Fibroblast of skin of right biceps (primary cell): ENCODE measurements at places on chromosomes 13 and 19.

DNA sequence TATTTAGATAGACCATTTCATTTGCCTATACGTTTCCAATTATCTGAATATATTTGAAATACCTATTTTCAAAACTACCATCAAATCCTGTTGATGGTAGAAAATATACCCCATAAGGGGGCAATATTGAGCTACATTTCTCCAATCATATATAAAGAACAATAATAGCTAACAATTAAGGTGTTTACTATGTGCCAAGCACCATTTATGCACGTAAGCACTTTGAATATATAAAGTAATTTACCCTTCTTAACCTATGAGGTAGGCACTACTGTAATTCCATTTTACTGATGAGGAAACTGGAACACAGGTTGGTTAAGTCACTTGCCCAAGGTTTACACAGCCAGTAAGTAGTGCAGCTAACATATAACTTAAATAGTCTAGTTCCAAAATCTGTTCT is 79.2 kb downstream of the UBL3 start:
- DNase-seq, result peak; percentile 44

GRCh38 chr13:40758811-40759210 is 12.2 kb downstream of the MRPS31 start:
- DNase-seq, result no peak

DNA sequence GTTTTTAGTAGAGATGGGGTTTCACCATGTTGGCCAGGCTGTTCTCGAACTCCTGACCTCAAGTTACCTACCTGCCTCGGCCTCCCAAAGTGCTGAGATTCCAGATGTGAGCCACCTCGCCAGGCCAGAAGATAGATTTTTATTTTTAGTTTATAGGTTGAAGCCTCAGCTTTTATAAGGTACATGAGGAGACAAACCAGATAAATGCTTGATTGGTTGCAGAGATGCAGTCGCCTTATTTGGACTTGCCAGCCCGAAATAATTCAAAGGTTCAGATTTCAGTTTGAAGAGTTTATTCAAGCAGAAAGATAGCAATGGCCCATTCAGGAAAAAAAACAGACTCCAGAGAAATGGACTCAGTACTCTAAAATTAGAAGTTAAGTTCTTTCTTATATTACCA is 3.1 kb downstream of the ZNF69 start:
- no peak for DNase-seq

DNA sequence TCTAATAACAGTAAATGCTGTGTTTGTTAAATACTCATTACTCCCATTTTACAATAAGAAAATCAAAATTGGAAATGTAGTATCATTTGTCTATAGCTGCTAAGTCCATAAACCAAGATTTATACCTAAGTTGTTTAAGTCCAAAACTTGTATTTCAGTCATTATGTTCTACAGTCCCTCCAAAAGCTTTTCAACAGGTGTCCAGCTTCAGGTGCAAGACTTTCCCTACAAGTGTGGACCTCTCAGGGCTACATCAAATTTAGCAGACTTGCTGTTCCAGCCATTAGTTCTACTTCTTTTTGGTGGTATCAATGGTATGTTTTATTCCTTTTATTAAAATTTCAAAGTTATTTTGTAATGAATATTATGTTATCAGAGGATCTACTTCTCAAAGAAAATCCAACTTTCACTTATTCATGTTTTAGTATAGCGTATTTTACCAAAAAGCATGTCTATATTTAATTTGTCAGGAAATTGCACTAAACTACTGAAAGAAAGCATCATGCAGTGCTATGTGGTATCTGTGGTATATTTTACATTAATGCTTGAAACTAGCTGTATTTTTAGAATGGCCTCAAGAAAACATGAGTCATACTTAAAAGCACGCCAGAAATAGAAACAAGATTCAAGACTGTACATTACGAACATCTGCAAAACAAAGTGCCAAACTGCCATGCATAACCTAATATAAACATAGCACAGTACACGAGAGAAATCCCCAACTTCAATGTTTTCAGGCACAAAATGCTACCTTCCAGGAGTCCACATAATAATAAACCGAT is 44.5 kb downstream of the VWA8 start:
- peak; percentile 91 for DNase-seq

- DNase-seq, result no peak
Measured at GRCh38 chr13:91313581-91313980, 33.9 kb upstream of the MIR17HG start.

DNA sequence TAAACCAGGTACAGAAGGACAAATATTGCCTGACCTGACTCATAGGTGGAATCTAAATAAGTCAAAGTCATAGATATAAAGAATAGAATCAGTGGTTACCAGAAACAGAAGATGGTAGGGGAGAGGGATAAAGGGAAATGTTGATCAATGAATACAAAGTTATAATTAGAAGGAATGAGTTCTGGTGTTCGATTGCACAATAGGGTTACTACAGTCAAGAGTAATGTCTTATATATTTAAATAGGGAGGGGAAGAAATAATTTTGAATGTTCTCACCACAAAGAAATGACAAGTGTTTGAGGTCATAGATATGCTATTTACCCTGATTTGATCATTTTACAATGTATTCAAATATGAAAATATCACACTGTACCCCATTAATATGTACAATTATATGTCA is 1541.2 kb downstream of the SLITRK1 start:
- DNase-seq, result no peak

DNA sequence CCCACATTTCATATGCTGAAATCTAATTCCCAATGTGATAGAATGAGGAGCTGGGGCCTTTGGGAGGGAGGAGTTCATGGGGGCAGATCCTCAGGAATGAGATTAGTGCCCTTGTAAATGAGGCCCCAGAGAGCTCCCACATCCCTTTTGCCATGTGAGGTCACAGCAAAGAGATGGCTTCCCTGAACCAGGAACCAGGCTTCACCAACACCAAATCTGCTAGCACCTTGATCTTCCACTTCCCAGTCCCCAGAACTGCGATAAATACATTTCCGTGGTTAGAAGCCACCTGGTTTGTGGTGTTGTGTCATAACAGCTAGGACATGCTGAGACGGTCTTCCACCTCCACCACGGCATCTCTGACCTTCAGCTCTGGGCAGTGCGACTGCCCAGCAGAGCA is 62.1 kb downstream of the ING1 start:
- DNase-seq, result no peak

DNA sequence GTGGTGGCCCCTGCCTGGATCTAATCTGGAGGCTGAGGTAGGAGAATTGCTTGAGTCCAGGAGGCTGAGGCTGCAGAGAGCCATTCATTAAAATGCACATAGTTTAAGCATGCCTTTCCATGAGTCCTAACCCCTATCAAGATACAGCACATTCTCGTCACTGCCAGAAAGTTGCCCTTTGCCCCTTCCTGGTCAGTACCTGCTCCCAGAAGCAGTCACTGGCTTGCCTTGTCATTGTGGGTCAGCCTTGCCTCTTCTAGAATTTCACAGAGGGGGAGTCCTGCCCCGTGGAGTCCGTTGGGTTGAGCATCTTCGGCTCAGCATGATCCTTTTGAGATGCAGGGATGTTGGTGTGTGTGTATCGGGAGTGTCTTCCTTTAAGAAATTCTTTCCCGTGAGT is 10.8 kb downstream of the BICRA start:
- no peak for DNase-seq

DNA sequence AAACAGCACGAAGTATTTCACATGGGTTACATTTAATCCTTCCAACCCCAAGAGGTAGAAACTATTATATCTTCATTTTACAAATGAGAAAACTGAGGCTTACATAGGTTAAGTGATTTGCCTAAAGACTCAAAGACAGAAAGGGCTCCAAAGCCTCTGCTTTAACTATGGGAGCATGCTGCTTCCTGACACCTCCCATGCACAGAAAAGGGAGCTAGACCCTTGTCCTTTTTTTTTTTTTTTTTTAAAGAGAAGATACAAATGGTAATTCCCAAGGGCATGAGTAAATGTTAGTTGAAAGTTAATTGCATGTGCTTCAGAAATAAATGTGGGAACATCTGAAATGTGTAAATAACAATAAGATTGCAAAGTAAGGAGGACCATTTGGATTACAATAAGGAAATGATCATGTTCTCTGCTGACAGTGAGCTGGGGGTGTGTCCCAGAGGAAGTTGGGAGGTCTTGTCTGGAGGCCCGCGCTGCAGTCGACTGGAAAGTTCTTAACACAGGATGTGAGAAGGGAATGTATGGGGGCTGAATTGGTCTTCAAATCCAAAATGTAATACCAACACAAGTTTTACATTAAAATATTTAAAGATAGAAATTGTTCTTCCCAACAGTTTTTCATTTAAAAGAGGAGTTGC is 500.3 kb downstream of the KLF12 start:
- no peak for DNase-seq

DNA sequence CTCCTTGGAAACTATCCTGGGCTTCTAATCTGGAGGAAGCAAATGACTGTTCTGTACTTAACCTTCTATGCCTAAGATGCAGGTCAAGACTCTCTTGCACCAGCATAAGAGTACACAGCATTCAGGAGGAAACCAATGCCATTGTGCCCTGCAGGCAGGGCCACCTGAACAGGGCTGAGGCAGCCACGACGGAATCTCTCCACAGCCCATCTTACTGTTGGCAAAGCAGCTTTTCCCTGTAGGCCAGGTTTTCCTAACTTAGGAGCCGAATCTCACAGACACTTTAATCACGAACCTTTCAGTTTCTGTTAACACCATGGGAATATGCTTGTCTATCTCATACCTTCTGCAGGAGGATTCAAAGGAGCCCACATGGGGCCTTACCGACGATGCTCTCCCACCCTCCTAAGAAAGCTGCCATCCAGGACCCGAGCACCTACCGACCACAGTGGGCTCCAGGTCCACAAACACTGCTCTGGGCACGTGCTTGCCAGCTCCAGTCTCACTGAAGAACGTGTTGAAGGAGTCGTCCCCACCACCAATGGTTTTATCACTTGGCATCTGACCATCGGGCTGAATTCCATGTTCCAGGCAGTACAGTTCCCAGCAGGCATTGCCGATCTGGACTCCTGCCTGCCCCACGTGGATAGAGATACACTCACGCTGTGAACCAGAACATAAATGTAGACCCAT is 2.6 kb downstream of the TUBA3C start:
- DNase-seq, result no peak
